ENCODE measurements at places on chromosomes 3 and 15.

GRCh38 chr3:17195192-17195611, 310.4 kb downstream of the PLCL2 start:
- DNase-seq: peak; percentile 88

GRCh38 chr15:42156243-42156922, at the start of gene PLA2G4F:
PLA2G4F (minus strand) TSS chr15:42156636; CDS start chr15:42156549, 87 bp downstream.
- no peak for DNase-seq

GRCh38 chr3:10788451-10788850, 27.6 kb upstream of the SLC6A11 start:
- no peak for DNase-seq

GRCh38 chr15:62603742-62604141, 438.7 kb upstream of the C2CD4B start:
- no peak for DNase-seq

GRCh38 chr15:96331144-96331944, 844 bp downstream of the NR2F2 start:
- DNase-seq: no peak

DNA sequence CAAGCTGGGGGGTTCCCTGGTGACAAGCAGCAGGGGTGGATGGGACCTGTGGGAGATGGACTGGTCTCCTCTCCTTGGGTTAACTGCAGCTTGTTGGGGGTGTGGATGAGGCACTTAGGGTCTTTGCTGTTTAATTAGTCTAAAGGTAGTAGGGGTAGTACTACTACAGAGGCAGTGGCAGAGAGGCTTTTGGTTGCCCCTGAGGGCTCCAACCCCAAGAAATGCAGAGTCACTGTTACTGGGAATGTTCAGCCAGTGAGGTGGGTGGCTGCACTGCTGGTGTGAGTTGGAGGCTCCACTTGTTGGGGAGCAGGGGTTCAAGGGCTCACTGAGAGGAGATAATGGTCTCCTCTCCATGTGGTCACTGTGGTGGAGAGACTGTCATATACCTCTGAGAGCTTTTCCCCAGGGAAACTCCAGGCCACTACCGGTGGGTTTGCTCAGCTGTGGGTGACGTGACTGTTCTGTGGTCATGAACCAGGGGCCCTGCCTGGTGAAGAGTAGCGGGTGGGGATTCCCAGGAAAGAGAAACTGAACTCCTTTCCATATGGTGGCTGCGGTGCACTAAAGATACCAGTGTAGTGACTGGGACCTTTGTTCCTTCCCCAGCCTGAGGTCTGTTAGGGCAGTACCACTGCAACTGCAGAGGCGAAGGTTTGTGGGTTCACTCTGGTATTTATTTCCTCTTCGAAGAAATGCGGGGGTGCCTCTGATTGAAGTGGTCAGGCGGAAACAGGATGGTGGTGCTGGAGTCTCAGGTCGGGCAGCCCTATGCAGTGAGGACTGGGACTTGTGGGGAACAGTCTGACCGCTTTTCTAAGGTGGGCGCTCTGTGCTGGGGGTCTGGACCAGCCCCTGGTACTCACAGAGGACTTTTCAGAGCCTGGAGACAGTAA, 68.9 kb upstream of the TNFSF10 start:
- DNase-seq: no peak

GRCh38 chr3:4748701-4749378, 230.4 kb upstream of the BHLHE40 start:
- no peak for DNase-seq

GRCh38 chr3:179734497-179735281, 81.8 kb downstream of the USP13 start:
- no peak for DNase-seq

GRCh38 chr3:28241221-28242160, at the start of gene CMC1:
CMC1 (plus strand) TSS chr3:28241619; CDS start chr3:28241794, 175 bp downstream.
- peak; percentile 92 for DNase-seq
